ENCODE measurements at places on chromosomes 2 and 18.

- no peak for DNase-seq
These were observed 100.0 kb upstream of the CXCR4 start for GRCh38 chr2:136217996-136218395.

GRCh38 chr2:49260979-49261538, 106.7 kb upstream of the FSHR start:
- DNase-seq: no peak

GRCh38 chr2:207683879-207684627, 27.4 kb upstream of the CCNYL1 start:
- DNase-seq: no peak

GRCh38 chr2:201964631-201965206, 68.9 kb upstream of the FZD7 start:
- no peak for DNase-seq

GRCh38 chr2:164696634-164697033, 75.4 kb upstream of the GRB14 start:
- no peak for DNase-seq

GRCh38 chr18:10523544-10523943, 2.3 kb upstream of the NAPG start:
- peak; percentile 50 for DNase-seq

DNA sequence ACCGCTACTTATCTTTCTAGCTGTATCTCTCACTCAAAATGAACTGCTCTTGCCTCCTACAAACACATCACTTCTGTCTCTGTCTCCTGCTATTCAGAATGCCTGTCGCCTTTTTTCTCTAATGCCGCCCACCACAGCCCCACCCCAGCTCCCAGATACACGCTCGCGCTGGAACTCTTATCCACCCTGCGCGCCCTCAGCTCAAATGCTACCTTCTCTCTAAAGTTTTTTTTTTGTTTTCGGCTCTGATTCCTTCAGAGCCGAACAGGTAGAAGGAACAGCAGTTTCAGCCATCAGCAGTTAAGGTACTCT, 3.9 kb upstream of the SOS1 start:
- DNase-seq: no peak

- no peak for DNase-seq
These were observed 38.0 kb downstream of the EVA1A start for GRCh38 chr2:75522543-75523312.

DNA sequence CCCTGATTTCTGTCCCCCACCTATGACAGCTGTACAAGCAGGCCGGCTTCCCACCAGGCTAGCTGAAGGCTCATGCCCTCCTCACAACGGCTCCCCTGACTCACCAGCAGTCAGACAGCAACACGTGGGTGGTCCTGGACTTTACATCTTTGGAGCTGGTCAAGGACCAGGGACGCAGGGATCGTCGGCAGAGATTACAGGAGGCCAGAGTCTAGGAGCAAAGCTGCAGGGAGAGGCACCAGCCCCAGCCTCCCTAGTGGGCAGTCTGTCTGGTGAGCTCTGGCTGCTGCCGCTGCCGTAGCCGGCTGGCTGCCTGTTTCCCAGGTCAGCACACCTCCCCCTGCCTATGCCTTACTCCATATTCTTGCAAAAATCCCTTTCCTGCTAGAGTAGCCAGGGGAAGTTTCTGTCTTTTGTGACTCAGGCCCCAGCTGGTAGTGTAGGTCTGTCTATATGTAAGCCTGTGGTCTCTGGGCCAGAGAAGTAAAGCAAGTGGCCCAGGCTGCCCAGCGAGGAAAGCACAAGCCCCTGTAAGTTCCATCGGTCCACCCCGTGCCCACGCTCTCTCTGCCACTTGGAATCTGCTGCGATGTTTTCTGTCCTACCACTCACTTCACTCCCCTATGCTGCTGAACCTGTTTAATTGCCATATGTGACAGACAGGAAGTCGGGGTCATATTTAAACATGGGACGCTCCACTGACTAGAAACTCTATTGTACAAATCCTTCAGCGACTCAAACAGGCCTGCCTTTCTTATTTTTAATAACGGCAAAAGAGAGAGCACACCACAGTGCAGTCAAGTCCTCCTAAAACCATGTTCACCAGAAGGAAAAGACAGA, 2.4 kb upstream of the ARHGEF4 start:
- DNase-seq: peak; percentile 53

DNA sequence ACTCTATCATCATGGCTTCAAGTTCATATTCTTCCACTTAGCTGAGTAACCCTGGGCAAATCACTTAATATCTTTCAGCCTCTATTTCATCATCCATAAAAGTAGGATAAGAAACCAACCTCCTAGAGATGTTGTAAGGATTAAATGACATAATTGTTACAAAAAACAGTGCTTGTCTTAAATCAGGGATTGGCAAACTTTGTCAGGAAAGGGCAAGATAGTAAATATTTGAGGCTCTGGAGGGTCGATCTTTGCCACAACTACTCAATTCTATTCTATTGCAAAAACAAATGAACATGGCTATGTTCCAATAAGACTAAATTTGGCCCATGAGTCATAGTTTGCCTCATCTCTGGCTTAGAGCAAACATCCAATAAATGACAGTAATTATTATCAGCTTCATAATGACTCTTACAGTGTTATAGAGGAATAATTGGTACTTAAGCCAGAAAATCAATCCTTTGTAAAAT, 184.7 kb downstream of the SATB2 start:
- DNase-seq: no peak

DNA sequence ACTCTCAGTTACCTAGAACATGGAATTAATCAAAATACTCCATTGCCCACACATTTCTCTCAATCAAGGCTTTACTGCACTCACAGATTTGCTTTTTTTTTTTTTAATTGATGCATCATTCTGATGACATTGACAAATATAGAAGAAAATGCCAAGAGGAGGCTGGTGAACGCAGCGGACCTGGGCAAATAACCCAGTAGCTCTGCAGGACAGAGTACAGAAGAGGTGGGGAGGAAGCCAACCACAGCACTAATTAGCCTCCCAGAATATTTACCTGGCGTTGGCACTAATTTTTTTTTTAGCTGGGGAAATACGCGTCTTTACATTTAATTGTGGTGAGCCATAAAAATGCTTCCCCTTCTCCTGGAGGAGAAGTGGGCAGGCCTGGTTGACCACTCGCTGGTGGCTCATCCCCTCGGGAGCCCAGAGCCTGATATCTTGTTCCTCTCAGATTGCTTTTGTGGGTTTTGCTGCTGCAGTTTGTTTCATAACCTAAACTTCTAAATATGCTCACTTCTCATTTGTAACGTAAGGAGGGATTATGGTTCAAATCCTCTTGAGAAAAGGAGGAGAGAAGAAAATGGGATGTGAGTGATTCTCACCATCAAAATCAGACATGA, 165.8 kb upstream of the EPB41L3 start:
- DNase-seq: no peak

DNA sequence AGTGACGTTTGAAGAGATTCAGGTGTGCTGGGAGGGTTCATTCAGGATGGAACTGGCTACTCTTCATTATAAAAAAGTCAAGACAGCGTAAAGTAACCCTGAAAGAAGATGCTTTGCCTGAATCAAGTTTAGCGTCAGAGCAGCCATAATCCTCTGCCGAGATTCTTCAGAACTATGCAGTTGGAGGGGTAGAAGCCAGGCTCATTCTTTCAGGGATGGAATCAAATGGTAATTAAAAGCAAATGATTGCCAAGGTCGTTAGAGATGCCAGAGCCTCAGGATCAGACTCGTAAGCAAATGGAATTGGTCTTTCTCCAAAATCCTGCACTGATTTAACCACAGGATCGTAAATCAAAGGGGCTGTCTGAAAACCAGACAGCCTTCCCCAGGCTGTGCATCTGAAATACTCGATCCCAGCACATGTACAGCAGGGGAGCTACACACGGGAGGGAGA, 21.9 kb downstream of the APCDD1 start:
- DNase-seq: no peak

DNA sequence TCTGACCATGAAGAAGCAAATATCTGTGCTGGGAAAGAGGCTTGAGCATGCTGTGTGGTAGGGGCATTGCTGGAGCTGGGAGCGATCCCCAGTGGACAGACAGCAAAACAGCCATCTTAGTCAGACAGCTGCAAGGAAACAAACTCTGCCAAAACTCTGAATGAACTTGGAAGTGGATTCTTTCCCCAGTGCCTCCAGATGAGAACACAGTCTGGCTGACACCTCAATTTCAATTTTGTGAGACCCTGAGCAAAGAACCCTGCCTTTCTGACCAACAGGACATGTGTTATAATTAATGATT, 23.2 kb upstream of the FAP start:
- no peak for DNase-seq

GRCh38 chr2:62099050-62099449, 96.9 kb upstream of the B3GNT2 start:
- no peak for DNase-seq

GRCh38 chr2:232636788-232637420, 3.5 kb downstream of the EFHD1 start:
- DNase-seq: no peak

- peak; percentile 26 for DNase-seq
These were observed 13.6 kb upstream of the RHOB start for GRCh38 chr2:20433249-20433648.

DNA sequence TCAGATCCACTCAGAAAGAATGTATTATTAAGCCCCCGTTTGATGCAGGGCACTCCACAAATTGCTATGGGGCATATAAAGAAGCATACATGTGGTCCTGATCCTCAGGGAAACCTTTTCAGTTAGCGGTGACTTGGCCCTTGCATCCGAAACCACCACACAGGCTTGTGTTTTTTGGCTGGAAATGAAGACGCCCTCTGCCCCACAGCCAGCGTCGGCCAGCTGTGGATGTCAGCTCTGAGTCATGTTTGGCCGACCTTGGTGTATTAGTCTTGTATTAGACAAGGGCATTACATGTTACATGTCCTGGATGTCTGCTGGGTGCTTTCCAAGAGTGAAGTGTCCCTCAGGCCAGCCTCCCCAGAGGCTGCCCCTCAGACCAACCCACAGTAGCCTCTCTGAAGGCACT, 107.6 kb upstream of the MAP3K20 start:
- no peak for DNase-seq

DNA sequence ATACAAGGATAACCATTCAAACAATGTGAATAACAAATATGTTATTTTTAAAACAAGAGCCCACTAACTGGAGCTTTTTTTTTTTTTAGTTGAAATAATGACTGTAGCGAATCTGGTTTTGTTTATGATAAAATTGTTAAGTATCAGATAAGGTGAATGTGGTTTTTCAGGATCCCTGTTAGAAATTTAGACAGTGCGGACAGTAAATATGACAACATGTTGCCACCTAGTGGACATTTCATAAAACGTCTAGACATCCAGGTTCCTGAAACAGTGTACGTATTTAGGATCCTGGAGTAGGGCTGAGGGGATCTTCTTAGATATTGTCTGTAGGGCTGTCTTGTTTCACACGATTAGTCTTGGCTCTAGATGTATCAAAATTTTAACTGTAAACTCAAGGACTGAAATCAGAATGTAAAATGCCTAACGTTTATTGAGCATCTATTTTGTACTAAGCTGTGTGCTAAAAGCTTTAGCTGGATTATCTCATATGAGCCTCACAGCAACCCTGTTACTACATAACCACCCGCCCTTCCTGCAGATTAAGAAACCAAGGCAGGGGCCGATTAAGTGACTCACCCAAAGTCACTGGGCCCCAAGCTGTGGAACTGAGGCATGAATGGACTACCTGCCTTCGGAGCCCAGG, 23.9 kb upstream of the CCDC68 start:
- no peak for DNase-seq

DNA sequence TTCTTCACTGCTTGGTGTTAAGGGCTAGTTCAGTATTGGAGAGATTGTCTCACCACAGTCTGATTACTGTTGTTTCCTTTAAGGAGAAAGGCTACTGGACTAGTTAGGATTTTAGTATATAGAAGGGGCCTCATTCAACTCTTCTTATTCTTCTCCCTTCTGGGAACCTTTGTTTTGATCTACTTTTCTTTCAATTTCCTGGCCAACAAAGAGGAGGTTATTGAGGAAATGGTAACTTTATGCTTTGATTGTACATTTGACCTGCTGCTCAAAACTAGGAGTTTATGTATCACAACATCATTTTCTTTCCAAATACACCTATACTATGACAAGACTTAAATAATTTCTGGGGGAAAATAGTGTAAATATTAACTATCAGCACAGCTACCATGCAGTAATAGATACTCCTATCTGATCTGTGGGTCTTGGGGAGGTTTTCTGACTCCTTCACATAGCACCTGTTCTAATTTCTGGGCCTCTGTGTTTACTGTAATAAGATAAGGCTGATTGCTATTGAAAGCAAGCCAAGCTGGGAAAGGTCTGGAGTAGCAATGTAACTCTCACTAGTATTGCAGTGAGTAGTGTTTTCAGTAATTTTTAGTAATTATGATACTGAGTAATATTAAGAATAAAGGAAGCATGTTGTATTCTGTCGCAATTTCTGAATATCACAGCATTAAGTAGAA, 395.3 kb downstream of the NUP35 start:
- DNase-seq: no peak

- no peak for DNase-seq
These were observed 185.7 kb downstream of the SMAD7 start for GRCh38 chr18:48765053-48765452.

Measured in endodermal cell (in vitro differentiated cells).